ENCODE measurements at places on chromosomes 2 and 18.

DNA sequence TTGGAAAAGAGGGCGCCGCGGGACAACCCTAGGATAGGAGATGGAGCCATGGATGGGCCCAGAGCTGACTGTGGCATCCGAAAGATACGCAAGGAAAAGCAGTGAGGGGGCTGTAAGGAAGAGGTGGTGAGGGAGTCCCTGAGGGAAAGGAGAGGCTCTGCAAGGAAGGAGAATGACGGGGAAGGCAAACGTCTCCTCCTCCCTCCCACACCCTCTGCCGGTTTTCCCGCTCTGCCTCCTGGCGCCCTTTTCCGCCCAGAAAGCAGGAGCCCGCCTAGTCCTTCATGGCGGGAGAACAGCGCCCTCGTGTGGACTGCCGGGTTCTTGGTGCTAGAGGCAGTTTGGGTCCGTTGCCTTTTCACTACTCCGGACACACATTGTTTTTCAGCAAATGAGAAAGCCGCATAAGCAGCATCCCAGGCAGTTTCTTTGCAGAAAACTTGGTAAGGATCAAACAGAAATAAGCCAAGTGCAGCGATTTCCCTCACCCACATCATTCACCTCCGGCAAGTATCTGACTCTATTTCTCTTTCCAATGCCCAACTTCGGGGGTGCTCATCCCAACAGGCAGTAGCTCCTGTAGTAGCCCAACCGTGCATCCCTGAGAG, 200.4 kb downstream of the INO80D start:
- peak; percentile 70 for DNase-seq

GRCh38 chr2:83705146-83705545, 753.9 kb downstream of the SUCLG1 start:
- DNase-seq: no peak

- DNase-seq: no peak
Measured at GRCh38 chr2:71460595-71461303, 7.4 kb downstream of the DYSF start.

DNA sequence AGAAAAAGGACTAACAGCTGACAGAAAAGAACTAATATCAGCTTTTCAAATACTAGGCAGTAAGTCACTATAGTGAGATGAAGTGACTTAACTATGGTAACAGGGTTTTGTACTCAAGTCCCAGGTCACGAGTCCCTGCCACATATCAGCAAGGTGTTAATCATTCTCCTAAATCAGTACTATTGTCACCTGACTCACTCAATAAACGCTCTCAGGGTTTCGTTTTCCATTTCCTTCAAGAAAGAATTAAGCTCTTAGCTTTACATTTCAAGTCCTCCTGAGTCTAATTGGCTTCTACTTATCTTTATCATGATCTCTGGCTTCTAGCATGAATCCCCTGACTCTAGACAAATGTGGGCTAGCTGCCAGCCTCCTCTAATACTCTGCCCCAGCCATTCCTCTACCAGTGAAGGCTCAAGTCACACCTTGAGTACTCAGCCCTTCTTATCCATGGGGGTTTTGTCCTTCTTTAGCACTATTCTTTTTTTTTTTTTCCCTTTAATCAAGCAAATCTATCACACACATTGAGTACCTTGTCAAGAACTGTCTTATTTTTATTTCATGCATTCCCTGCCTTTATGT, 20.0 kb downstream of the BUB1 start:
- DNase-seq: no peak
